Ammon's horn (tissue), 1 donor: ENCODE measurements at places on chromosomes 13 and 19.
A peak's percentile ranks its signal among the peaks of the same experiment; 100 is the strongest.

DNA sequence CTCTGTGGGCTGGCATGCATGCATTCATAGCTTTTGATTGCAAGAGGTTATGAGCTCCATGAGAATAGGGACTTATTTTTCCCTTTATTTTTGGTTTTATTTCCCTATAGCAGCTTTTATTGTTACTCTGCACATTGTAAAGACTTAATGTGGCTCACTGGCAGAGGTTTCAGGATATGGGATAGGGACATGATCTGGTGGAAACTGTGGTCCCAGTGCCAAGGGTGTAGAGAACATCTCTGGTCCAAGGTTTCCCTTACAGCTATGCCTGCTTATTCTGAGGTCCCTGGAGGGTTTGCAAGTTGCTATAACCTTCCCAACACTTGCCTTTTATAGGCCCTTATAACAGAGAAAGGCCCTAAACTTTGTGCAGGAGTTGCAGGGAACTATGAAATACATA is 33.6 kb downstream of the LMO7 start:
- no peak for DNase-seq

DNA sequence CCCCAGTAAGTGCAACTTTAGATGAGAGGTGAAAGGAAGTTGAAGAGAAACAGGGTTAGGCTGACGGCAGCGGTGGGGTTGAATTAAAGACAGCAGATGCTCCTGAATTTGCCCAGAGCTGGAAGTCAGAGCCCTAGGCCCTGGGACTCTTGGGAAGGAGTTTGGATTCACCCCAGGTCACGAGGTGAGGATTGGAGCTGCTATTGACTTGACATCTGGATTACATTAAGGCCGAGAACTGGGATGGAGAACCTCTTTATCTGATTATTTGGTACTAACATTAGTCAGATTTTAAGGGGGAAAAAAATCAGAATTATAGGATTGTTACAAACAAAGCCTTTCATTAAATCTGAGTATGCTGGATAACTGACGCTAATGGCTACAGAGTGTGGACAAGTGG is 367.2 kb downstream of the ZNF536 start:
- no peak for DNase-seq

DNA sequence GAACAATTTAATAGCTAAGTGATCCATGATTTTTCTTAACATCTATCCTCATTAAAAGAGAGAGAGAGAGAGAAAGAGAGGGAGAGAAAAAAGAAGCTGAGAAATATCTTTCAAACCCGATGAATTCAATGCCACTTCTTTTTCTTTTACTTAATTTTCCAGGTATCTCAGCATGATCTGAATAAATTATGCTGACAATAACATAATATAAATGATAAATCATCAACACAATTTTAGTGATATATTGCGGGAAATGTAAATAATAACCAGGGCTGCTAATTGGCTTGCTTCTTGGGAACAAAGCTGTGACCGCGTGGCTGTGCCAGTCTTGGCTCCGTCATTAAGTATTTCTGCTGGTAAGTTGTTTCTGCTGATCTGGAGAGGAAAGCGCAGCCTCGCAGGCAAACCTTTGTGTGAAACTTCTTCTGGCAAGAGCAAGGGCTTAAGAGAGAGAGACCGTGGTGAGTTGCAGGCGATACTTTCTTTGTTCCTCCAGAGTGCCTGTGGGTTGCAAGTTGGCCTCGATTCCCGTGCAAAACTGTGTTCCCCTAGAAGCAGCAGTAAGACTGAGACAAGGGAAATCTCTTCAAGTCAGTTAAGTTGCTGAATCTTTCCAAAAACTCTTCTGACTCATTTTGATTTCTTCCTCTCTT is 489.1 kb upstream of the TSHZ3 start:
- peak; percentile 57 for DNase-seq

DNA sequence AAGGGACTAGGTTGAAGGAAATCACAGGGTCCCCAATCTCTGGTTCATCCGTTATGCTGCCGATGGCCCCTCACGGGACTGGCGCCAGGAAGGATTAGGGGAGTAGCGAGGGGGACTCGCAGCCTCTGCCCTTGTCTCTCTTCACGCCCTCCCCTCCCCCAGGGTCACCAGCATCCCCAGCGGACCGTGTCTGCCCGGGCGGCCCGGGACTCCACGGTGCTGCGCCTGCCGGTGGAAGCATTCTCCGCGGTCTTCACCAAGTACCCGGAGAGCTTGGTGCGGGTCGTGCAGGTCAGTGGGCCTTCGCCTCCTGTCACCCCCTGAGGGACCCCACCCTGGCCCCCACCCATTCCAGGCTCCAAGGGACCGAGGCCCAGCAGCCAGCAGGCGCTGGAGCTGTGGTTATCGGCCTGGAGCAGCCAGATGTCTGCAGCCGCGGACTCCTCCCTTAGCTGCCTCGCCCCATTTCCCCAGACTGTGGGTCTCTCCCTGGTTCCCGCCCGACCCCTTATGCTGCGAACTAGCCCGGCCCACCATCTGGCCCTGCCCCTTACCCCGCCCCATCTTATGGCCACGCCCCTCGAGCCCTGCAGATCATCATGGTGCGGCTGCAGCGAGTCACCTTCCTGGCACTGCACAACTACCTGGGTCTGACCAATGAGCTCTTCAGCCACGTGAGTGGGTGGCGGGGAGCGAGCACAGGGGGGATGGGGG is 5.4 kb downstream of the PNPLA6 start:
- no peak for DNase-seq

DNA sequence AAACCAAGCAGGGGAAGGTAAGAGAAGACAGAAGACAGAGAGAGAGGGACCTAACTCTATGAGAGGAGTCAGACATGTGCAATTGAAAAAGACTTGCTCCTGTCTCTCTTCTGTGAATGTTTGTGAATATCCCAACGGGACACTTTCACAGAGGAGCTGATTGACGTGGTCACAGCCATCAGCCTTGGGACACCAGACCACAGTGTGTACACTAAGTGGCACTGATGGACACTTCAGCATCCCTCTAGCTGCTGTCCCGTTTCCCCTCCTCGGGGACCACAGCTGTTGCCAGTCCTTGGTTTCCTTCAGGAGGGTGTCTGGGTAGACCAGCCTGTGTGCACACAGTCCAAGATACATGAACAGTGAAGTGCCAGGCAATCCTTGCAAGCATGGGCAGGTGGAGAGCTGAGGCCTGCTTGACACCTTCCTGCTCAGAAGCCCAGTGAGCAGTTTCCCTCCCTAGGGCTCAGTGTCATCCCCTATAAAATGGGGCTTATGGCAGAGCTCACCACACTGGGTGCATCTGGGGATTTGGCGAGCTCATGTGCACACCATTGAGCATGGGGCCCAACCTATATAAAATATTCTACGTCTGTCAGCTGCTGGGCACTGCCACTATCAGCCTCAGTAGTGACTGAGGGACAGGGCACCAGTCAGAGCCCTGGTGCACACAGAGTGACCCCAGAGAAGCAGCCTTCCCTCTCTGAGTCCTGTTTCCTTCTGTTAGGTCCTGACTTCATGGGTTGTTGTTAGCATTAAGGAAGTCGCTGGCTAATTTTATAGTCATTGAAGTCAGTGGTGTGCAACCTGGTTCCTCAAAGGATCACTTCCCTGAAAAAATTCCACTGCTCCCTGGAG is 4.3 kb upstream of the USF2 start:
- DNase-seq: no peak

- DNase-seq: no peak
Measured at GRCh38 chr19:30744741-30745475, 372.7 kb downstream of the ZNF536 start.

- DNase-seq: peak; percentile 48
Measured at GRCh38 chr19:41299755-41300089, 10.2 kb upstream of the CCDC97 start.

DNA sequence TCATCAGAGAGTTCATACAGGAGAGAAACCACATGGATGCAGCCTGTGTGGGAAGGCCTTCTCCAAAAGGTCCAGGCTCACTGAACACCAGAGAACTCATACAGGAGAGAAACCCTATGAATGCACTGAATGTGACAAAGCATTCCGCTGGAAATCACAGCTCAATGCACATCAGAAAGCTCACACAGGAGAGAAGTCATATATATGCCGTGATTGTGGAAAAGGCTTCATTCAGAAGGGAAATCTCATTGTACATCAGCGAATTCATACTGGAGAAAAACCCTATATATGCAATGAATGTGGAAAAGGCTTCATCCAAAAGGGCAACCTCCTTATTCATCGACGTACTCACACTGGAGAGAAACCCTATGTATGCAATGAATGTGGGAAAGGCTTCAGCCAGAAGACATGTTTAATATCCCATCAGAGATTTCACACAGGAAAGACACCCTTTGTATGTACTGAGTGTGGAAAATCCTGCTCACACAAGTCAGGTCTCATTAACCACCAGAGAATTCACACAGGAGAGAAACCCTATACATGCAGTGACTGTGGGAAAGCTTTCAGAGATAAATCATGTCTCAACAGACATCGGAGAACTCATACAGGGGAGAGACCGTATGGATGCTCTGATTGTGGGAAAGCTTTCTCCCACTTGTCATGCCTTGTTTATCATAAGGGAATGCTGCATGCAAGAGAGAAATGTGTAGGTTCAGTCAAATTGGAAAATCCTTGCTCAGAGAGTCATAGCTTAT is 17.7 kb downstream of the ZNF613 start:
- DNase-seq: no peak

DNA sequence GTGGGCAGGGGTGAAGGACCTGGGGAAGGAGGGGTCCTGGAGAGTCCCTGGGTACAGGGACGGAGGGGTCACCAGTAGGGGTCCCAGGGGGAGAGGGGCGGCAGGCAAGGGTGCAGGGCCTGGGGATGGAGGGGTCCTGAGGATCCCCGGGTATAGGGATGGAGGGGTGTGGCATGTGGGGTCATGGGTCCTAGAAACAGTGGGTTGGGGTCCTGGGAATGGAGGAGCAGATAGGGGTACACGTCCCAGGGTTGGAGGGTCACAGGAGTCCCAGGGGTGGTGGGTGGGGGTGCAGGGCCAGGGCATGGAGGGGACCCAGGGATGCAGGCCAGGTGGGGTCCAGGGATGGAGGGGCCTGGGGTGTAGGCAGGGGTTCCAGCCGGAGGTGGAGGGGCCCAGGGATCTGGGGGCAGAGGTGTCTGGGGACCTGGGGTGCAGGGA is 1.4 kb downstream of the BTBD2 start:
- DNase-seq: no peak

DNA sequence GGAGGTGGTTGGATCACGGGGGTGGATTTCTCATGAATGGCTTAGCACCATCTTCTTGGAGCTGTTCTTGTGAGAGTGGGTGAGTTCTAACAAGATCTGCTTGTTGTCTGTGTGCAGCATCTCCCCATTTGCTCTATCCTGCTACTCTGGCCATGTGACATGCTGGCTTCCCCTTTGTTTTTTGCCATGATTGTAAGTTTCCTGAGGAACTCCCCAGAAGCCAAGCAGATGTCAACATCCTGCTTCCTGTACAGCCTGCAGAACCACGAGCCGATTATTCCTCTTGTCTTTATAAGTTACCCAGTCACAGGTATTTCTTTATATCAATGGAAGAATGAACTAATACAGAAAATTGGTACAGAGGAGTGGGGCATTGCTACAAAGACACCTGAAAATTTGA is 2.3 kb upstream of the SIGLEC12 start:
- no peak for DNase-seq

- no peak for DNase-seq
Measured at GRCh38 chr19:38870612-38871011, 7.5 kb downstream of the RINL start.

- DNase-seq: no peak
Measured at GRCh38 chr13:21632196-21632595, 28.2 kb upstream of the MICU2 start.

DNA sequence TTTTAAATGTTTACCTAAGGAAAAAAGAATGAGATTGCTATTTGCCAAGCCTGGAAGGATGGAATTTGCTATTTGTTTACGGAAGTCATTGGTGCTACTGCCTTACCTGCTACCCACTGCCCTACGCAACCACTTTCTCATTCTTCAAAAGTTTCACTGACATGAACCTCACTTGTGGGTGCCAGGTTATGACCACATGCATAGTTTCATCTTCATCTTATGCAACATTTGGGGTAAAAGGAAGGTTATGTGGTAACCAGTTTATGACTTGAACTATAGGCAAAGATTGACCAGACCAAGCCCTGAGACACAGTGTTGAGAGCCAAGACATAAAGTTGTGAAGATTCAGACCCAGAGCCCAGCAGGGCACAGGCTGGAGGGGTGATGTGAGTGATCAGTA is 142.5 kb downstream of the LACC1 start:
- no peak for DNase-seq

- DNase-seq: no peak
Measured at GRCh38 chr19:7004313-7004931, 16.8 kb downstream of the MBD3L2B start.

GRCh38 chr13:29799041-29799440 is 51.4 kb downstream of the UBL3 start:
- DNase-seq: no peak

DNA sequence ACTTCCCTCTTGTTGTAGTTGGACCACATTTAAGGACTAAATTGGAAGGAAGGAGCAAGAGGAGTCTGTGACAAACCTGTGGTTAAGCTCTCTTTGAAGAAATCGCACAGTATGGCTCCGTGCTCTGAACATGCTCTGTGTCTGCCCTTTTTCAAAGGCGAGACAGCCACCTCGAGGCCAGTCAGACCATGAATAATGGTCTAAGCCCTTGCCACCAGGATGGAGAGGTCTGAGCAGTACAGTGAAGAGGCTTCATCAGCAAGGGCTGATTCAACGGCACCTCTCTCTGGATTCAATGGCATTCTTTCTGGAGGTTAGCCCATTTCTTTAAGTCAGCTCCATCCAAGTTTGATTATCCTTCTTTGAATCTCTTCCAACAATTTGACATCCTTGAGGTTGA is 30.9 kb downstream of the FAM216B start:
- no peak for DNase-seq

DNA sequence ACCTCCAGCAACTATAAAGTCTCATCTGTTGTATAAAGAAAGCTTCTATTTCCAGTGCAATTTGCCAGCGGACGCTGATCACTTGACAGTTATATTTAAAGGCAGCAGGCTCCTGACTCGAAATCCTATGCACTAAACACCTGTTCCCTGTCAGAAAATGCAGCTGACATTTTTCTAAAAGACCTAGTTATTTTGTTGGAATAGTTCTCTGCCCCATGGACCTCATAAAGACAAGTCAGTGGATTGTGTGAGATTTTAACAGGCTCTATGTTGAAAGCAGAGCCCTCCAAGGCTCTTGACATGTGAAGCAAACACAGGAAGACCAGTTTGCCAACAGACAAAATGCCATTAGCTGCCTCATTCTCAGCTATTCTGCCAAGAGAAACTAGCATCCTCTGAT is 304.7 kb upstream of the KLF12 start:
- DNase-seq: no peak

DNA sequence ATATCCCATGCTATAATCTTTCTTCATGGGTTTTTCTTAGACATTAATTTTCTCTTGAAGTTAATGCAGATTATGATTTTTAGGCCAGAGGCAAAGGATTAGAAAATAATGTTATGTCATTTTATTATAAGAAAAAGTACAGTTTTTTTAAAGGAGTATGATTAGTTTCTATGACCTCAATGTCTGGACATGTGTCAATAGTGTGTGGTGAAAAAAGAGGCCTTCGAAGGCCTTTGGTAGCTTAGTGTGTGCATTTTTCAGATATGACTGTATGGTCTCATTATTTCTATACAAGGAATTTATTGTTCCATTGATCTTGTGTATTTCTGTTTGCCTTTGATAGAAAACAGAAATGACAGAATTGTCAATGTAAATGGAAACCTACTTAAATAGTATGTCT is 195.6 kb downstream of the GPC5 start:
- no peak for DNase-seq

- DNase-seq: no peak
Measured at GRCh38 chr13:30600496-30600895, 17.2 kb upstream of the USPL1 start.

- DNase-seq: no peak
Measured at GRCh38 chr19:45136507-45137178, 24.1 kb downstream of the NKPD1 start.

- no peak for DNase-seq
Measured at GRCh38 chr13:24145674-24146073, 14.8 kb upstream of the SPATA13 start.
